Upper lobe of left lung (tissue), 6 donors: ENCODE measurements at places on chromosomes 2 and 18. TPM values are rescaled to one million over a fixed set of nuclear protein-coding genes. Genes with fewer than 3 reads are reported as not detected.

Gene RAX
- not detected for total RNA-seq

DNA sequence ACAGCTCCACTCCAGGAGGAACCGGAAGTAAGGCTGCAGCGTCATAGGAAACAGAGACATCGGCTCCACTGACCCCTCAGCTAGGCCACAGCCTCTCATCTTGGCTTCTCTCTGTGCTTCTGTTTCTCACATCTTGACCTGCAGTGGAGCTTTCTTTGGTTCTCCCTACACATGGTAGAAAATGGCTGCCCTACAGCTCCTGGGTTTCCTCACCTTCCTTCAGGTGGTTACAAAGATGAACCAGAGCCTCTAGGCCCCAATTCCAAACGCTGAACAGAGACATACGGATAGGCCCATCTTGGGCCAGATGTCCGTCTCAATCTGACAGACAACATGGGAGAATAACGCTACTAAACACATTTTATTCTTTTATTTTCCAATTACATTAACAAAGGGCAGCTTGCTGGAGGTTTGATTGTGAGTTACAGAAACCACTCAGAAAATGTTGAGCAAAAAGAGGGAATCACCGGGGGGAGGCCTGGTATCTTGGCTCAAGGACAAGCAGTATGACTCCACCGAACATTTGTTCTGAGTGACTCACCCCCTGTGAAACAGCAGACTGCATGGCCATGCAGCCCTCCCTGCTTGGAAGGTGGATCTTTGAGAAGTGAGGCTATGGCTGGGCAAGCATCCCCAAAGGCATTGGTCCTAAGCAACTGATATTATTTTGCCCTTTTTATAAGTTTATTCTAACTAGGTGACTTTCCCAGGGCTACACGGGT is 303.5 kb downstream of the CDCA7 start:
- no peaks in the 10 kb centered on the region for H3K4me1 ChIP-seq
- DNase-seq, result no peak
- no peaks in the 10 kb centered on the region for H3K27me3 ChIP-seq

GRCh38 chr2:11286749-11287148 is 57.7 kb downstream of the ROCK2 start:
- H3K27me3 ChIP-seq, result no peaks in the 10 kb centered on the region
- H3K36me3 ChIP-seq, result peaks cover 21% of the 10 kb centered on the region
- H3K27ac ChIP-seq, result no peak overlapping the region
- H3K4me3 ChIP-seq, result no peak overlapping the region
- no peak for DNase-seq

DNA sequence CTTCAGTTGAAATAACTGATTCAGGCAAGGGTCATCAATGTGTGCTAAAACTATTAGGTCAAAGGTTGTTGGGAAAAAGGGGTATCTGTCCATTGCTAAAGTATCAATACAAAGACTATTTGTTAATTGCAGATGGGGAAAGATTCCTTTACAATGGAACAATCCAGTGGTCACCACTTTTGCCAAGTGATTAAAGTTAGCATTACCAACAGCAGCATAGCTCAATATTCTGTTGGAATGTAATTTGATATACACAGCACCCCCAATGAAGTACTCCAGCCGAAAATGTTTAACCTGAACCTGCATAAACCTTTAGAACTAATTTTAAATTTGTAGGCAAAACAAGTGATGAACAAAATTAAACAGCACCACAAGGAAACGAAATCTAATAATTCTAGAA is 191.0 kb downstream of the TCF4 start:
- H3K4me1 ChIP-seq, result peaks cover 9% of the 10 kb centered on the region
- no peak overlapping the region for H3K27ac ChIP-seq
- no peak for DNase-seq
- no peaks in the 10 kb centered on the region for H3K36me3 ChIP-seq
- H3K4me3 ChIP-seq, result no peak overlapping the region

Gene SH3RF3
- 9.0 TPM for total RNA-seq

Gene SPATA3
- total RNA-seq, result not detected

GRCh38 chr18:49967636-49968313 is 154.4 kb upstream of the ACAA2 start:
- no peaks in the 10 kb centered on the region for H3K4me1 ChIP-seq
- DNase-seq, result no peak
- H3K4me3 ChIP-seq, result no peak overlapping the region
- H3K36me3 ChIP-seq, result no peaks in the 10 kb centered on the region
- no peaks in the 10 kb centered on the region for H3K27me3 ChIP-seq

GRCh38 chr18:11134940-11135339 is 14.4 kb downstream of the PIEZO2 start:
- no peak overlapping the region for H3K4me3 ChIP-seq
- H3K27ac ChIP-seq, result no peak overlapping the region
- DNase-seq, result no peak

Gene LCT
- not detected for total RNA-seq

GRCh38 chr2:152189622-152190495 is 14.3 kb upstream of the STAM2 start:
- peak; percentile 39 for DNase-seq
- H3K27ac ChIP-seq, result no peak overlapping the region
- no peaks in the 10 kb centered on the region for H3K36me3 ChIP-seq
- H3K4me1 ChIP-seq, result no peaks in the 10 kb centered on the region
- H3K27me3 ChIP-seq, result no peaks in the 10 kb centered on the region

GRCh38 chr2:150153646-150154307 is 333.7 kb downstream of the RND3 start:
- no peak overlapping the region for H3K27ac ChIP-seq
- H3K27me3 ChIP-seq, result no peaks in the 10 kb centered on the region
- DNase-seq, result no peak
- no peaks in the 10 kb centered on the region for H3K36me3 ChIP-seq
- no peaks in the 10 kb centered on the region for H3K4me1 ChIP-seq

DNA sequence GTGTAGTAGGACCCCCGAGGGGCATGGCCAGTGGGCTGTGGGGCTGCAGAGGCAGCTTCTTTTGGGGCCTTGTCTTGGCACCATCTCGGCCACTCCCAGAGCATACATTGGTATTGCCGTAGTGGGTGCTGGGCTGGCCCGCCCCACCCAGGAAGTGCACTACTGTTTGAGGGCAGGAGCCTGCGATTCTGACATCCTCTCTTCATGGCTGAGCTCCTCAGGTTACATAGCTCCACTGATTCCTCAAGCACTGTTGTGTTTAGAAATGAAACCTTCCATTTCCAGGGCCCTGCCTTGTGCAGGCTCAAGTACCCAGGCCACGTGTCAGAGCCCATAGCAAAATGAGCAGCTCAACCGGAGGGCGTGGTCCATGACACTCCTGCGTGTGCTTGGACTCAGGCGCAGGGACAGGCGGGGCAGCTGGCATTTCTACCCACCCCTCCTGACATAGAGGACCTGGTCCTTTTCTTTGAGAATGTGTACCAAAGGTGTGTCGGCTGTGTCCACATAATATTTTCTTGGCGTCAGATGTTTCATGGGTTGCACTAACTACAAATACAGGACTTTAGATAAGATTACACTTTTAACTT is 67.9 kb downstream of the DGKD start:
- H3K4me3 ChIP-seq, result no peak overlapping the region
- H3K27ac ChIP-seq, result peak overlapping the region; percentile 86
- DNase-seq, result peak; percentile 85
- no peaks in the 10 kb centered on the region for H3K27me3 ChIP-seq
- no peaks in the 10 kb centered on the region for H3K36me3 ChIP-seq

GRCh38 chr2:235500761-235501672 is 7.2 kb downstream of the AGAP1 start:
- DNase-seq, result no peak
- H3K27me3 ChIP-seq, result no peaks in the 10 kb centered on the region
- no peaks in the 10 kb centered on the region for H3K36me3 ChIP-seq
- H3K4me1 ChIP-seq, result peaks cover 64% of the 10 kb centered on the region

Gene VPS54
- total RNA-seq, result 26.2 TPM

Gene TFCP2L1
- total RNA-seq, result 23.4 TPM

DNA sequence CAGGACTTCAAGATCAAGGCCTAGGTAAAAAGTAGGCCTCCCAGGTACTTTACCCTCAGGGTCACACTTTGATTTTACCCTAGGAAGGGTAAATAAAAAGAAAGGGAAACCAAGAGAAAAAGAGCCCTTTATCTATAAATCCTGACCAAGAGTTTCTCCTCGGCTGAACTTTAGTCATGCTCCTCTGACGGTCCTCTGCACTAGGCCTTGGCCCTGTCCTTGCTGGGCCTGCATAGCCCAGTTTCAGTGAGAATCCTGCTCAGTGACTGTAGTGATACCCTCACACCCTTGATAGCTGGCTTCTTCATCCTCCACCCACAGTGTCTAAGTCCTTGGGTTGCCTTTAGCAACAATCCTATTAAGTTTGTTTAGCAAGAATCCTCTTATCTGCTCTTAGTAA is 20.5 kb upstream of the ITSN2 start:
- no peak overlapping the region for H3K4me3 ChIP-seq
- no peak overlapping the region for H3K27ac ChIP-seq
- H3K27me3 ChIP-seq, result no peaks in the 10 kb centered on the region
- no peaks in the 10 kb centered on the region for H3K36me3 ChIP-seq
- no peak for DNase-seq
- no peaks in the 10 kb centered on the region for H3K4me1 ChIP-seq

DNA sequence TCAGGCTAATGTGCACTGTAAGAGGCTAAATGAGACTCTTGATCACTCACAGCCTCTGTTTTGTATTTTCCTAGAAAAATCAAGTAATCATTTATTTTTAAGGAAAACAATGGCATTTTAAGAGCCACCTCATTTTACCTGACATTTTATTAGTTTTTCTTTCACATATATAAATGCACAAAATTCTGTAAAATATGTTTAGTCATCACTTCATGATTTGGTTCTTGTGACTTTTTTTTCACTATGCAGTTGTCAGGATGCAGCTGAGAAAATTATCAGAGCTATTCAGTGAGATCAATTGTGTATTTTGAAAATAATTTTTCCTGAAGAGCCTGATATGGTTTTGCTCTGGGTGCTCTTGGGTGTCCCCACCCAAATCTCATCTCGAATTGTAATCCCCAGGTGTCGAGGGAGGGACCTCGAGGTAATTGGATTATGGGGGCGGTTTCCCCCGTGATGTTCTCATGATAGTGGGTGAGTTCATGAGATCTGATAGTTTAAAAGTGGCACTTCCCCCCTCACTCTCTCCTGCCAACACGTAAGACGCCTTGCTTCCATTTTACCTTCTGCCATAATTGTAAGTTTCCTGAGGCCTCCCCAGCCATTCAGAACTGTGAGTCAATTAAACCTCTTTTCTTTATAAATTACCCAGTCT is 16.1 kb upstream of the ANXA4 start:
- no peak overlapping the region for H3K4me3 ChIP-seq
- H3K27me3 ChIP-seq, result no peaks in the 10 kb centered on the region
- H3K27ac ChIP-seq, result no peak overlapping the region
- DNase-seq, result no peak

Gene TXNDC2
- total RNA-seq, result 0.49 TPM

- H3K27me3 ChIP-seq, result no peaks in the 10 kb centered on the region
- H3K36me3 ChIP-seq, result no peaks in the 10 kb centered on the region
- H3K4me3 ChIP-seq, result no peak overlapping the region
- no peak for DNase-seq
- peaks cover 13% of the 10 kb centered on the region for H3K4me1 ChIP-seq
These were observed 103.8 kb downstream of the EPHA4 start for GRCh38 chr2:221468317-221468716.

Gene CRYGC
- not detected for total RNA-seq

Gene CPS1
- total RNA-seq, result 1.9 TPM

- H3K4me1 ChIP-seq, result no peaks in the 10 kb centered on the region
- no peak overlapping the region for H3K4me3 ChIP-seq
- no peaks in the 10 kb centered on the region for H3K36me3 ChIP-seq
- no peak for DNase-seq
These were observed 5.4 kb upstream of the MRPS9 start for GRCh38 chr2:105032476-105032875.

- peak; percentile 35 for DNase-seq
- H3K27ac ChIP-seq, result no peak overlapping the region
- no peak overlapping the region for H3K4me3 ChIP-seq
- H3K36me3 ChIP-seq, result no peaks in the 10 kb centered on the region
These were observed 63.7 kb upstream of the POU3F3 start for GRCh38 chr2:104790100-104790811.

GRCh38 chr2:237754182-237754581 is 44.4 kb upstream of the RBM44 start:
- H3K4me3 ChIP-seq, result no peak overlapping the region
- H3K36me3 ChIP-seq, result peaks cover 100% of the 10 kb centered on the region
- H3K27me3 ChIP-seq, result no peaks in the 10 kb centered on the region
- H3K27ac ChIP-seq, result no peak overlapping the region

- no peak overlapping the region for H3K4me3 ChIP-seq
- H3K27ac ChIP-seq, result no peak overlapping the region
- H3K36me3 ChIP-seq, result no peaks in the 10 kb centered on the region
- DNase-seq, result no peak
- peaks cover 5% of the 10 kb centered on the region for H3K4me1 ChIP-seq
These were observed 14.0 kb downstream of the TMEM247 start for GRCh38 chr2:46493241-46493970.

Gene UGT1A4
- total RNA-seq, result 0.30 TPM

DNA sequence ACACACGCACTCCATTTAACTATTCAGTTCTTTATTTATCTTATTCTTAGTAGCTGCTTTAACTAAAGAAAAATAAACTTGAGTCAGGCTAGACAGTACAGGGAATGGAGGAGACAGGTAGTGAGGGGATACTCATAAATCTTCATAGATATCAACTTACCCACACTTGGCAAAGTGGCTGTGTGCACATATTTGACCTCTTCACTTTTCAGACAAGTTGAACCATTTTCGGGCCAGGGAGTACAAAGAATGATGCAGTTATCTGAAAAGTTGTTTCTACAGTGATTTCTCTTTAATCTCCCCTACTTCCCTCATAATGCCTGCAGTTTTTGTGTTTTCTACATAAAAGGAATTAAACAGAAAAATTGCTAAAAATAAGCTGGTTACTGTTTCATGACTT is 307.5 kb downstream of the GULP1 start:
- no peaks in the 10 kb centered on the region for H3K27me3 ChIP-seq
- H3K27ac ChIP-seq, result no peak overlapping the region
- no peak for DNase-seq
